CD4-positive, alpha-beta T cell (primary cell): ENCODE measurements at places on chromosomes 7 and 10.
A peak's percentile ranks its signal among the peaks of the same experiment; 100 is the strongest.

- no peak overlapping the region for H3K27ac ChIP-seq
- H3K36me3 ChIP-seq, result peaks cover 64% of the 10 kb centered on the region
- H3K4me3 ChIP-seq, result no peak overlapping the region
- no peaks in the 10 kb centered on the region for H3K4me1 ChIP-seq
- DNase-seq, result no peak
These were observed 34.1 kb downstream of the SMC3 start for GRCh38 chr10:110601581-110601980.

- H3K4me1 ChIP-seq, result peaks cover 95% of the 10 kb centered on the region
- no peaks in the 10 kb centered on the region for H3K27me3 ChIP-seq
- peaks cover 60% of the 10 kb centered on the region for H3K36me3 ChIP-seq
These were observed 30.8 kb downstream of the IKZF1 start for GRCh38 chr7:50335230-50335794.

DNA sequence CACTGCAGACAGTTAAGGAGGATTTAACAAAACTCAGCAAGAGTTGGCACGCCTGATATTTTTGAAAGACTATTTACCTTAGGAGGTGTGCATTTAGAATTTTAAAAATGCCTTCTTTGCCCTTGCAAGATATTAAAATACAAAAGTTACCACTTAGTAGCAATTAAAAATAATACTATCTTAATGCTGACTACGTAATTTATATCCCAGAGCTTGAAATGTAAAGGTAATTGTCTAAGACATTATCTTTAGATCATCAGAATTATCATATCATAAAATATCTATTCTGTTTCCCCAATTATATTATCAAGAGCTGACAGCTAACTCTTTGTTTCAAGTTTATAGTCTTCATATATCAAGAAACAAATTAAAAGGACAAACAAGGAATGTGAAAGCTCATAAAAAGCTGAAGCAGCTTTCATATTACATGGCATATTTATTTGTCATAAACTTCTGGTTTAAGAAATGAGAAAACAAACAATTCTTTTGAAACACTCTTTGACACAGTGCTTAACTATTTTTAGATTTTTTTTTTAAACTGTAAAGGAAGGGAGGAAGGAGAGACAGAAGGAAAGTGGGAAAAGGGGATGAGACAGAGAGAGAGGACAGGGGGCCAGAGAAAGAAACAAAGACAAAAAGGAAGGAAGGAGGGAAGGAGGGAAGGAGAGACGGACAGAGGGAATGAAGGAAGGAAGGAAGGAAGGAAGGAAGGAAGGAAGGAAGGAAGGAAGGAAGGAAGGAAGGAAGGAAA, 73.5 kb downstream of the RTKN2 start:
- H3K27ac ChIP-seq, result no peak overlapping the region
- H3K4me3 ChIP-seq, result no peak overlapping the region
- no peak for DNase-seq
- H3K4me1 ChIP-seq, result peaks cover 5% of the 10 kb centered on the region

- H3K4me1 ChIP-seq, result no peaks in the 10 kb centered on the region
- DNase-seq, result no peak
- H3K27ac ChIP-seq, result no peak overlapping the region
- H3K27me3 ChIP-seq, result no peaks in the 10 kb centered on the region
These were observed 80.1 kb downstream of the ITGB1 start for GRCh38 chr10:32877915-32878314.

GRCh38 chr7:32093415-32094408, 23.5 kb upstream of the PDE1C start:
- no peaks in the 10 kb centered on the region for H3K4me1 ChIP-seq
- DNase-seq, result no peak
- H3K36me3 ChIP-seq, result no peaks in the 10 kb centered on the region

DNA sequence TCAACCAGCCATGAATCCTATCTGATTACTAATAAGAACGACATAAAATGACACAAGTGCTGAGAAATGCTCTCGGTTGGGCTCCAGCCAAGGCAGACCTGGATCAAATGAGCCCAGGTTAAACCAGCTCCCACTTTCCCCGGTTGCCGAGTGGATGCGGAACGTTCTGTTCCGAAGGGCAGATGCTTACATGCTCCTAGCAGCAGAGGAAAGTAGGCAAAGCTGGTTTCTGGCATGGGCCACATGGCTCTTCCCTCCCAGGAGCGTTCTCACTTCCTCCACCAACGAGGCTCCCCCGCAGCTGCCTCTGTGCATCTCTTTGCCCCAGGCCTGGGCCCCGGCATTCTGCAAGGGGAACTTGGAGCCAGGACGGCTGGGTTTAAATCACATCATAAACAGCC, 61.8 kb upstream of the SDK1 start:
- H3K36me3 ChIP-seq, result no peaks in the 10 kb centered on the region
- H3K27ac ChIP-seq, result no peak overlapping the region
- H3K4me3 ChIP-seq, result no peak overlapping the region
- peaks cover 3% of the 10 kb centered on the region for H3K27me3 ChIP-seq
- no peak for DNase-seq
- H3K4me1 ChIP-seq, result no peaks in the 10 kb centered on the region

- H3K4me1 ChIP-seq, result no peaks in the 10 kb centered on the region
- no peak overlapping the region for H3K27ac ChIP-seq
- peaks cover 12% of the 10 kb centered on the region for H3K27me3 ChIP-seq
- DNase-seq, result no peak
These were observed 5.0 kb upstream of the PDK4 start for GRCh38 chr7:95601316-95601715.

GRCh38 chr7:12111422-12112405, 99.4 kb upstream of the TMEM106B start:
- peak; percentile 34 for DNase-seq
- H3K4me1 ChIP-seq, result peaks cover 9% of the 10 kb centered on the region
- H3K36me3 ChIP-seq, result no peaks in the 10 kb centered on the region
- H3K4me3 ChIP-seq, result peak overlapping the region; percentile 35

GRCh38 chr7:38232502-38233366, 40.7 kb downstream of the TARP start:
- peaks cover 14% of the 10 kb centered on the region for H3K36me3 ChIP-seq
- peak; percentile 44 for DNase-seq
- H3K4me1 ChIP-seq, result peaks cover 58% of the 10 kb centered on the region
- no peaks in the 10 kb centered on the region for H3K27me3 ChIP-seq

DNA sequence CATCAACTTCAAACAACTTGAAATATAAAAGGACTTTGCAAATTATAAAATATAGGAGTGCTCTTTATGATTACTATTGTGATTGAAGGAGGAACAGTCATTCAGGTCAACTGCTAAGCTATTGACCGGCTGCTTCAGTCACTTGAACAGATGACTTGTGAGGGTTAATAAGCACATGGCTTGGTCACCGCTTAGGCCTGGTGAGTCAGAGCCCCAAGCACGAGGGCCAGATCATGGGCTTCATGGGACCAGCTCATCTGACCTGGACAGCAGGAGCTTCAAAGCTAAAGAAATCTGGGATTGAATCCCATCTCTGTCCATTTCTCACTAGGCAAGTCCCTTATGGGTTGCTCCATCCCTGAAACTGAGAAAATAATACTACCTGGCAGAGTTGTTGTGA, 60.4 kb upstream of the ADO start:
- no peaks in the 10 kb centered on the region for H3K36me3 ChIP-seq
- no peak for DNase-seq
- H3K4me1 ChIP-seq, result peaks cover 4% of the 10 kb centered on the region
- no peak overlapping the region for H3K4me3 ChIP-seq

DNA sequence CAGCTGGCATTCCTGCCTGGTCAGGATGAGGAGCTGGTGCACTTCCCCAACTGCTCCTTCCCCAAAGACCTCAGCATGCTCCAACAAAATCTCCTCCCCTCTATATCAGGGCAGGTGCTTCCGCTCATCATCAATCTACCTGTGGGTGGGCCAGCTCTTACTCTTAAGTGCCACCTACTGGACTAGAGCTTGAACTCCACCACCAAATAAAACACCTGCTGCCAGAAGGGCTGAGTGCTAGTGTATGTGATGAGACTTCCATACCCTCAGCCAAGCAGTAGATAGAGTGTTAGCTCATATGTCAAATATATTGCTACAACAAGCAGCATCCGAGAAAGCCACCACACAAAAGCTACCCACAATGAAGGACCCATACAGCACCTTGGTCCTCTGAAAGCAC, 264.3 kb downstream of the RNLS start:
- no peaks in the 10 kb centered on the region for H3K4me1 ChIP-seq
- H3K4me3 ChIP-seq, result no peak overlapping the region
- no peak overlapping the region for H3K27ac ChIP-seq

DNA sequence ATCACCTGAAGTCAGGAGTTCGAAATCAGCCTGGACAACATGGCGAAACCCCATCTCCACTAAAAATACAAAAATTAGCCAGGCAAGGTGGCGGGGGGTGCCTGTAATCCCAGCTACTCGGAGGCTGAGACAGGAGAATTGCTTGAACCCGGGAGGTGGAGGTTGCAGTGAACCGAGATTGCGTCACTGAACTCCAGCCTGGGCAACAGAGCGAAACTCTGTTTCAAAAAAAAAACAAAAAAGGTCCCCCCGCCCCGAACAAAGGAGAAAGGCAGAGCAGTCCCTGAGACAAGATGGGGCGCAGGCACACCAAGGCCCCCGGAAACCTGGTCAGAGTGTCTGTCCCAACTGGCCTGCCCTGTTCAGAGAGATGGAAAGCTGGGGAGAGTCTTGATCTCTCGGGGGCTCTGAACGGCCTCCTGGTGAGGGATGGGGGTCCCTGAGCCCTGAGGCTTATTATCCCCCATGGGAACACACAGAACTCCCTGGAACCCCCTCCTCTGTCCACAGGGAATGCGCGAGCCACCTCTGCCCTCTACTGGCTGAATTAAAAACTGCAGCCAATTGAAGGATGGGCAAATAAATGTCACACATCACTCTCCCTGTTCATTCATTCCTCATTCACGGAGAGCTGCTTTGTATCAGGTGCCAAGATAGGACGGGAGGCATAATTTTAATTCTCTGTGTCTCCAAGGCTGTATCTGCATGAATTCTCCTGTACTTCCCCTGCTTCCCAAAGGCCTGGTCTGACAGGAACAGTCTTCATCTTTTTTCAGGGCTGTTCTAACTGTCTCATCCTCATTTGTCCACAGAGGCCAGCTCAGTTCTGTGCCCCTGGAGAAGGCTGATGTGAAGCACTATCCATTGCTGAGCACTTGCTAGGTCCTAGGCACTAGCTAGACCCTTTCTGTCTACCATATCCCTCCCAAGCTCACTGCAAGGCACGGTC, 28.9 kb downstream of the MAT1A start:
- no peaks in the 10 kb centered on the region for H3K36me3 ChIP-seq
- H3K4me3 ChIP-seq, result no peak overlapping the region
- DNase-seq, result no peak
- H3K27me3 ChIP-seq, result no peaks in the 10 kb centered on the region
- no peaks in the 10 kb centered on the region for H3K4me1 ChIP-seq

DNA sequence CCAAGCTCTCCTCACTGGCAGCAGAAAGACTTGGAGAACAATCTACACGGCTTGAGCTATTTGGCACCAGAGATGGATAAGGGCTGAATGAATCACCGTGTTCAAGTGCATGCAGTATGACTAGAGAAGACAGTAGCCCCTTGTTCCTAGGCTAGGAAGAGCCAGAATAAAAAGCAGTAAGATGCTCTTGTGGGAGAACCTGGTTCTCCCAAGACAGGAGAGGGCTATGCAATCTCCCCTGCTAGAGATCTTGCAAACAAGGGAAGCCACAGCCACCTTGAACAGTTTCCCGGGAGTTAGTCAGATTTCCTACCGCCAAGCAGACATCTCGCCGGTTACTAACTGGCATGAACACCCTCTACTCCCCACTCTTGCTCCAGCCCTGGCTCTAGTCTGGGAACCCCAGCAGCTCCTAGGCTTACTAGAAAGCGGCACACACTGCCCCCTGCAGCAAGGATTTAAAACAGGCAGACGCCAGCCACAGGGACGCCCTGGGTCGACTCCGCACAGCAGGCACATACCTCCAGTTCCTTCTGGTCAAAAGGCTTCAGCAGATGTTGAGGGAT, 107.3 kb downstream of the SMURF1 start:
- no peaks in the 10 kb centered on the region for H3K27me3 ChIP-seq
- H3K27ac ChIP-seq, result no peak overlapping the region
- DNase-seq, result no peak

GRCh38 chr10:24901686-24902399, 50.6 kb downstream of the PRTFDC1 start:
- H3K4me3 ChIP-seq, result no peak overlapping the region
- H3K27ac ChIP-seq, result no peak overlapping the region
- H3K27me3 ChIP-seq, result no peaks in the 10 kb centered on the region
- H3K4me1 ChIP-seq, result peaks cover 24% of the 10 kb centered on the region
- H3K36me3 ChIP-seq, result no peaks in the 10 kb centered on the region

- H3K4me3 ChIP-seq, result no peak overlapping the region
- H3K27ac ChIP-seq, result no peak overlapping the region
- no peaks in the 10 kb centered on the region for H3K27me3 ChIP-seq
- no peak for DNase-seq
These were observed 1254.9 kb upstream of the LRRN3 start for GRCh38 chr7:109836016-109836415.

DNA sequence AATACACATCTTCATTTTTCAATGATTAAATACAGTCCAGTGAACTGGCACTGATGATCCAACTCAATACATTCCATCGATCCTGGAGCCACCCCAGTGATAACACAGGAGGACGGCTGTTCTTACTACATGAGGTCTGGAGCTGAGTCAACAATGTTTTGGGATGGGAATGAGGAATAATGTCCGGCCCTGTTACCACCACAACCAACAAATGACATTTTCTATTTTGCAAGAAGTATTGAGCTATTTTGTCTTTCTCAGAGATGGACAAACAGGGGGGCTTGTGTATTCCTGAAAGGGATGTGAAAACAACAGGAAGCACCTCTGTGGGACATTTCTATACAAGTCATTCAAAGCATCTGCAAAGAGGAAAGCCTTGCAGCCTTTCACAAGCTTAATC, 249.2 kb downstream of the PARD3 start:
- no peak for DNase-seq
- H3K27ac ChIP-seq, result no peak overlapping the region
- no peaks in the 10 kb centered on the region for H3K4me1 ChIP-seq
- no peak overlapping the region for H3K4me3 ChIP-seq
- no peaks in the 10 kb centered on the region for H3K27me3 ChIP-seq

- no peaks in the 10 kb centered on the region for H3K27me3 ChIP-seq
- DNase-seq, result no peak
- H3K4me1 ChIP-seq, result no peaks in the 10 kb centered on the region
These were observed 26.8 kb downstream of the BET1 start for GRCh38 chr7:93977211-93977950.

GRCh38 chr10:117350909-117351308, 24.3 kb downstream of the PDZD8 start:
- no peak overlapping the region for H3K4me3 ChIP-seq
- H3K27me3 ChIP-seq, result no peaks in the 10 kb centered on the region
- H3K27ac ChIP-seq, result no peak overlapping the region
- no peaks in the 10 kb centered on the region for H3K36me3 ChIP-seq

GRCh38 chr7:16260236-16260728, 161.1 kb downstream of the CRPPA start:
- H3K27ac ChIP-seq, result no peak overlapping the region
- H3K27me3 ChIP-seq, result no peaks in the 10 kb centered on the region
- no peak for DNase-seq
- no peaks in the 10 kb centered on the region for H3K4me1 ChIP-seq
